Caco-2 (cell line): ENCODE measurements at places on chromosomes 7 and 10. TPM values are rescaled to one million over a fixed set of nuclear protein-coding genes. Genes with fewer than 3 reads are reported as not detected.

OR2A42 gene
- total RNA-seq: not detected in 2 replicates

SEC23IP gene
- 108 and 116 TPM in 2 replicates for total RNA-seq

GBX1 gene
- not detected in 2 replicates for total RNA-seq

AGAP6 gene
- 26.0 and 27.9 TPM in 2 replicates for total RNA-seq

TUBAL3 gene
- 0.39 TPM in 1 of 2 replicates, not detected in the other for total RNA-seq

PON1 gene
- total RNA-seq: not detected in 2 replicates

ZNF239 gene
- 15.2 and 16.4 TPM in 2 replicates for total RNA-seq
